Naive thymus-derived CD4-positive, alpha-beta T cell (primary cell): ENCODE measurements at places on chromosomes 16 and 17.
A peak's percentile ranks its signal among the peaks of the same experiment; 100 is the strongest.

DNA sequence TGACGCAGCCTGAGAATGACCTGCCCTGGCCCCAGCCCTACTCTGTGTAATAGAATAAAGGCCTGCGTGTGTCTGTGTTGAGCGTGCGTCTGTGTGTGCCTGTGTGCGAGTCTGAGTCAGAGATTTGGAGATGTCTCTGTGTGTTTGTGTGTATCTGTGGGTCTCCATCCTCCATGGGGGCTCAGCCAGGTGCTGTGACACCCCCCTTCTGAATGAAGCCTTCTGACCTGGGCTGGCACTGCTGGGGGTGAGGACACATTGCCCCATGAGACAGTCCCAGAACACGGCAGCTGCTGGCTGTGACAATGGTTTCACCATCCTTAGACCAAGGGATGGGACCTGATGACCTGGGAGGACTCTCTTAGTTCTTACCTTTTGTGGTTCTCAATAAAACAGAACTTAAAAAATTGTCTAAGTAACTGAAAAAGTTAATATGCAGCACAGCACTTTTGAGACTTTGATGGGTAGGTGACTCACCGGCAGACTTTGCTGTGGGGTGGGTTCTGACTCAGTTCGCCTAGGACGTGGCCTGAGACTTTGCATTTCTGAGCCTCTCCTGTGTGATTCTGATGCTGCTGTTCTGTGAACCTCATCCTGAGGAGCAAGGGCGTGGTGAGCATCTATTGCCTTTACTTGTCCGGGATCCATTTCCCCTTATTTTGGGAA, 5.7 kb downstream of the LAT start:
- H3K27me3 ChIP-seq: no peaks in the 10 kb centered on the region
- no peaks in the 10 kb centered on the region for H3K36me3 ChIP-seq
- H3K27ac ChIP-seq: peak overlapping the region; percentile 87
- peaks cover 33% of the 10 kb centered on the region for H3K4me1 ChIP-seq
- no peak for DNase-seq
- peak overlapping the region; percentile 27 for H3K4me3 ChIP-seq

DNA sequence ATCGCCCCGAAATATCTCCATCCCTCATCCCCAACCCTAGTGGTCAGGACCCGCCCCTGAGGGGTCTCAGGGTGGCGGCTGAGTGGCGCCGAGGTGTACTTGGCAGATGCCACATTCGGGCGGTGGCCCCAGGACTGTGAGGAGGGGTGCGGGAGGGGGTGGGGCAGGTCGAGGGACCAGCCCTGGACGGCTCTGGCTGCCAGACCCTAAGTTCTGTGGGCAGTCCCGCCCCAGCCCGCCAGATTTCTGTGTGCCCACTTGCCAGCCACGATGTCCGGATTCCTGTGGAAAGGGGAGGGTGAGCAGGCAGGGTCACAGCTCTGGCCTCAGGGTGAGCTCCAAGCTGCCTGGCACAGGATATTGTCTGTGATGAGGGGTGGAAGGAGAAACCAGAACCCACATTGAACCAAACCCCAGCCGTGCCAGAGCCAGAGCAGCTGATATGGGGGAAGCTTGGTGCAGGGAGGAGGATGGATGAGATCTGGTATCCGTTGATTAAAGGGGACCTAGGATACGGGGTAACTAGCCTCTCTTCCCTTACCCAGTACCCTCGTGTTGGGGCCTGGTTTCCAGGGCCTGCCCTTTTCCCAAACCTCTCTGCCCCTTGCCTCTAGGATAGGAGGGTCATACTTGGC, 1.1 kb upstream of the CHAD start:
- DNase-seq: no peak
- no peaks in the 10 kb centered on the region for H3K4me1 ChIP-seq
- no peaks in the 10 kb centered on the region for H3K36me3 ChIP-seq
- H3K27me3 ChIP-seq: peaks cover 7% of the 10 kb centered on the region
- H3K4me3 ChIP-seq: no peak overlapping the region

- H3K36me3 ChIP-seq: peaks cover 5% of the 10 kb centered on the region
- H3K27me3 ChIP-seq: no peaks in the 10 kb centered on the region
- no peak for DNase-seq
- H3K4me3 ChIP-seq: no peak overlapping the region
- H3K27ac ChIP-seq: no peak overlapping the region
Measured at GRCh38 chr16:16073001-16073545, 123.7 kb downstream of the ABCC1 start.

DNA sequence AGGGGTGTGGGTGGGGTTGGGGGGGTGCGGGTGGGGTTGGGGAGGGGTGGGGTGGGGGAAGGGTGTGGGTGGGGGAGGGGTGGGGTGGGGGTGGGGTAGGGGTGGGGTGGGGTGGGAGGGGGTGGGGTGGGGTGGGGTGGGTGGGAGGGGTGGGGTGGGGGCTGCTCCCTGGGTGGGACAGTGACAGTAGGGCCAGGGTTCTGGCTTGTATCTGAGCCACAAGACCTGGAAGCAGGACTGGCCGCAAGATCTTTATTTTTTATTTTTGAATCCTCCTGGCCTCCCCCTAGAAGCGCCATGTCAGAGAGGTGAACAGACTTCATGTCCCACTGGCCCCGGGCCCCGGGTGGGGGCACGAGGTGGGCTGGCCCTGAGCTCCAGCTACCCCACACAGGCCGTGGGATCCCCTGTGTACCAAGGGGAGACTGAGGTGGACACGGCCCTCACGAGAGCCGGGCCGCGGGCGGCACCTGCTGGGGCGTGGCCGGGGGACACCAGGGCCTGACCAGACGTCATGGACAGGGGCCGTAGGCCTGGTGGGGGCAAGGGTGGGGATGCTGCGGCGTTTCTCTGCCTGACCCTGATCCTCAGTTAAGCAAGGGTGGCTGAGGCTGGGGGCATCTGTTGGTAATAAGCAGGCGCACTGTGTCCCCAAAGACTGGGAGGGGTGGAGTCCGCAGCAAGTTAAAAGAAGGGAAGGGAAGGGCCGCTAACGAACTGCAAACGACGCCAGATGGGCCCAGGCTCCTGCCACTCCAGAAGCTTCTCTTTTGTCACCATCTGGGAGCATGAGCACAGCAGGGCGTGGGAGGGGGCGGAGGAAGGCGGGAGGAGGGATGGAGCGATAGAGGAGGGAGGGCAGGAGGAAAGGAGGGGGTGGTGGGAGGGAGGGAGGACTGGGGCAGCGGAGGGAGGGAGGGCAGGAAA, 22.3 kb upstream of the PABPN1L start:
- H3K4me3 ChIP-seq: no peak overlapping the region
- no peaks in the 10 kb centered on the region for H3K27me3 ChIP-seq
- H3K36me3 ChIP-seq: no peaks in the 10 kb centered on the region

GRCh38 chr17:68908045-68908444, 47.1 kb downstream of the ABCA8 start:
- no peaks in the 10 kb centered on the region for H3K27me3 ChIP-seq
- no peaks in the 10 kb centered on the region for H3K36me3 ChIP-seq
- H3K4me1 ChIP-seq: no peaks in the 10 kb centered on the region
- H3K4me3 ChIP-seq: no peak overlapping the region
- no peak for DNase-seq

DNA sequence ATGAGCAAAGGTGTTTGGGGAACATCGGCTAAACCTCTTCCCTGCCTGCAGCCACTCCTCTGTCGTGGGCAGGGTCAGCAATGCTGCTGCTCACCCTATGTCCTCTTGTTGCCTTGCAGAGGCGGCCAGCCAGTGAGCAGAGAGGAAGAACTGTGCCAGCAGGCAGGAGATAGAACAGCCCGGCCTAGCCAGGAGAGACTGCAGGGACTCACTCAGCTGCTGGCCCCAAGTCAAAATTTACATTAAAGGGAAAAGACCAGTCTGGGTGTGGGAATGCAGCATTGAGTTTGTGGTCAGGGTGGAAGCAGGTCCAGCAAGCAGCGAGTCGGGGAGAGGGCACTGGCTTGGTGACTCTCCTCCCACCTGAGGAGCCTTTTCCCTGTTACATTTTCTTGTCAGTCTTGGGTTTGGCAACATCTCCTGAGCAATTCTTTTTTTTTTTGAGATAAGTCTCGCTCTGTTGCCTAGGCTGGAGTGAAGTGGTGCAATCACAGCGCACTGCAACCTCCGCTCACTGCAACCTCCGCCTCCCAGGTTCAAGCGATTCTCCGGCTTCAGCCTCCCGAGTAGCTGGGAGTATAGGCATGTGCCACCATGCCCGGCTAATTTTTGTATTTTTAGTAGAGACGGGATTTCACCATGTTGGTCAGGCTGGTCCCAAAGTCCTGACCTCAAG, 22.7 kb downstream of the LIG3 start:
- no peaks in the 10 kb centered on the region for H3K4me1 ChIP-seq
- H3K27me3 ChIP-seq: no peaks in the 10 kb centered on the region
- peaks cover 62% of the 10 kb centered on the region for H3K36me3 ChIP-seq
- no peak overlapping the region for H3K4me3 ChIP-seq
- no peak overlapping the region for H3K27ac ChIP-seq

DNA sequence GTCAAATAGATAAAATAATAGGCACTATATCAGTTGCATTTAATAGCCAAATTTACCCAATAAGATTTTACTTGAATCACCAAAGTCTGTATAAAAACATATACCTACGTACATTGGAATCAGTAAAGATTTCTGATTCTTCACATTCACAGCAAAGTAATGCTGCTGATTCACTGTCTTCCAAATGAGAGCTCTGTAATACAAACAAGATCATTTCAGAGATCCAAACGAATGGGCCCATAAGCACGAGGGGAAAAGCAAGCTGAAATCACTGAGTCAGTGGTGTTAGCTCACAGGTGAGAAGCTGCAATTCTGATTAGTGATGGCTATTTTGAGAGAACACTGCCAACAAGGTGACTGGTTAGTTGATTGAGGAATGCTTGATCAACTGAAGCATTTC, 81.3 kb downstream of the SSH2 start:
- H3K4me3 ChIP-seq: no peak overlapping the region
- no peaks in the 10 kb centered on the region for H3K36me3 ChIP-seq
- H3K4me1 ChIP-seq: no peaks in the 10 kb centered on the region
- no peaks in the 10 kb centered on the region for H3K27me3 ChIP-seq
- H3K27ac ChIP-seq: no peak overlapping the region
- no peak for DNase-seq

DNA sequence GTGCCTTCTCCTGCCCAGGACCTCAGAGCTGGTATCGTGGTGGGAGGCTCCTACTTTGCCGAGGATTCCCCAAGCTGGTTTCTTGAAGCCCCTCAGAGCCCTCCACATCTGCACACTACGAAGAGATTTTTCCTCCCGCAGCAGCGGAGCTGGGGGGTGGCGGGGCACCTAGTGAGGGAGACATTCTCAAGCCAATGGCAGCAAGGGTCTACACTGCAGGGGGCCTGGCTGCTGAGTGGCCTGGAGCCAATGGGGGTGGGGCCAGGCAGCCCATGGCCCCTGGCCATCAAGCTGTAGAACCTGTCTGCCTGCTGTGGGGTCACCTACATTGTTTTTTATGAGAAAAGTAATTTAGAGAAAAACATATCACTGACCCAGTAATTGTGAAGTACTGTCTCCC, 5.0 kb downstream of the SLC26A11 start:
- no peak overlapping the region for H3K4me3 ChIP-seq
- no peaks in the 10 kb centered on the region for H3K27me3 ChIP-seq
- H3K36me3 ChIP-seq: peaks cover 28% of the 10 kb centered on the region

DNA sequence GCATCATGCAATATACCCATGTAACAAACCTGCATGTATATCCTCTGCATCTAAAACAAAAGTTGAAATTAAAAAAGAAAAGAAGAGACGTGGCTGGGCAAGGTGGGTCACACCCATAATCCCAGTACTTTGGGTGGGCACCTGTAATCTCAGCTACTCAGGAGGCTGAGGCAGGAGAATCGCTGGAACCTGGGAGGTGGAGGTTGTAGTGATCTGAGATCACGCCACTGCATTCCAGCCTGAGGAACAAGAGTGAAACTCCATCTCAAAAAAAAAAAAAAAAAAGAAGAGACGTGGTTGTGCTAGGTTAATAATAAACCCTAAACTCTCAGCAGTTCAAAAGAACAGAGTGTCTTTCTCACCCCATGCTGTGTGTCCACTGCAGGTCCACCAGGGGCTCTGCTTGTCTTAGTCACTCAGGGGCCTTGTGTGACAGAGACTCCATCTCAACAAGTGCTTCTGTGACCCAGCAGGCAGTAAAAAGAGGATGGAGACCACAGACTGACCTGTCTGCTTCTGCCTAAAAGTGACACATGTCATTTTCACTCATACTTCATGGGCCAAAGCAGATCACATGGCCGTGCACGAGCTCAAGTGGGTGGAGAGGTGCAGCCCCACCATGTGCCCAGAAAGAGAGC, 22.3 kb upstream of the N4BP1 start:
- peaks cover 5% of the 10 kb centered on the region for H3K4me1 ChIP-seq
- H3K27ac ChIP-seq: no peak overlapping the region
- H3K27me3 ChIP-seq: no peaks in the 10 kb centered on the region
- H3K4me3 ChIP-seq: no peak overlapping the region
- no peak for DNase-seq

GRCh38 chr17:2331303-2331702, 5.0 kb downstream of the TSR1 start:
- DNase-seq: no peak
- H3K4me3 ChIP-seq: no peak overlapping the region
- no peaks in the 10 kb centered on the region for H3K27me3 ChIP-seq
- peaks cover 6% of the 10 kb centered on the region for H3K4me1 ChIP-seq
- H3K36me3 ChIP-seq: peaks cover 82% of the 10 kb centered on the region

DNA sequence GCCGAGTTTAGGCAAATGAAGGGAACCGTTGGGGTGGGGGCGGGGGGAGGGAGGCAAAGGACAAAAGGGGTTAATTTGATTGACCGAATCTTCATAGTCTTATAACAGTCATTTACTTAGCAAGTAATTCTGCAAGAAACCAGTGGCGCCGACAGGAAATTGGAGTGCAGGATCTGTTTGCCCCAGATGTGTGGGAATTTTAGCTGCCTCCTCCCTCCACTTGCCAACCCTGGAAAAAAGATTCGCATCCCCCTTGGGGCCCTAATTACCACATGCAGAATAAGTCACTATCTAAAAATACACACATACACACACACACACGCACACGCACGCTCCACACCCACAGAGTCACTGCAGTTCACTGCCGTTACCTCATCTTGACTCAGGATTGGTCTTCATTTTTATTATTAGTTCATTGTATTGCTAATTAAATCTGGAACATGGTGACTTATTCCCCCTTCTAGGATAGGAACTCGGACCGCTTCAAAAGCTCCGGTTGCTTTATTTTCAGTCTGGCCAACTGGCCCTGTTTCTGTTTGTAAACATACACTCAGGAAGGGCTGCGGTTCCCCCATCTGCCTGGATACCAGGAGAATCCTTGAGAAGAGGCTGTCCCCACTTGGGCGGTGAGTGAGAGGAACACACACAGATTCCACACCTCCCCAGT, 241.6 kb upstream of the SALL1 start:
- H3K4me1 ChIP-seq: no peaks in the 10 kb centered on the region
- DNase-seq: no peak
- H3K36me3 ChIP-seq: no peaks in the 10 kb centered on the region
- H3K27ac ChIP-seq: no peak overlapping the region
- H3K4me3 ChIP-seq: no peak overlapping the region

GRCh38 chr16:85148931-85149330, 36.7 kb upstream of the CIBAR2 start:
- no peaks in the 10 kb centered on the region for H3K36me3 ChIP-seq
- no peaks in the 10 kb centered on the region for H3K27me3 ChIP-seq
- no peak for DNase-seq
- no peak overlapping the region for H3K27ac ChIP-seq
- no peak overlapping the region for H3K4me3 ChIP-seq
